ENCODE measurements at places on chromosomes 12 and 14.

DNA sequence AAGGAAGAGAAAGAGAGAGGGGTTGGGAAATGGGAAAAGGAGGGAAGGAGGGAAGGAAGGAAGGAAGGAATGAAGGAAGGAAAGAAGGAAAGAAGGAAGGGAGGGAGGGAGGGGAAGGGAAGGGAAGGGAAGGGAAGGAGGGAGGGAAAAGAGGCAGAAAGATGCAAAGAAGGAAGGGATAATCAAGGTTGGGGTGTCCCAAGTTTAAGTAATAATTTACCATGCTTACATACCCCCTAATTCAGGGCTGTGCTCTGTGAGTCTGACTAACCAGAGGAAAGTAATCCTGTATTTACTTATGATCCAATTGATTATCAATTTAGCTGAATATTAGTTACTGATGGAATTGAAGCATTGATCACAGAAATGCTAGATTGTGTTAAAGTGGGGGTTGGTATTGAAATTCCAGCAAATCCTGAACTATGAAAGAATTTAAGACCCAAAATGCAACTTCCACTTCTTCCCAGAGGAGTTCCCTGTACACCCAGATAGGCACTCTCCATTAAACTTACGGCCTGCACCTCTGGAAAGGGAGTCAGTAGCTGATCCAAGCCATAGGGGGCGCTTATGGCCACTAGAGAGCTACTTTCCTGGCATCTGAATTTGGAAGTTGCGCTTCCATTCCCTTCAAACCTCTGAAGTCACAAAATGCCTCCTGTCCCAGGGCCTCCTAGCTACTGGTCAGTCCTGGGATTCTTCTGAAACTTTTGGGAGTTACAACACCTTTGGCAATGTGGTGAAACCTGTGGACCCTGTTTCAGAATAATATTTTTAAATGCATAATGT, 162.7 kb upstream of the PWP1 start:
- DNase-seq, result no peak

- no peak for DNase-seq
Measured at GRCh38 chr12:89208661-89209096, 143.6 kb downstream of the DUSP6 start.

DNA sequence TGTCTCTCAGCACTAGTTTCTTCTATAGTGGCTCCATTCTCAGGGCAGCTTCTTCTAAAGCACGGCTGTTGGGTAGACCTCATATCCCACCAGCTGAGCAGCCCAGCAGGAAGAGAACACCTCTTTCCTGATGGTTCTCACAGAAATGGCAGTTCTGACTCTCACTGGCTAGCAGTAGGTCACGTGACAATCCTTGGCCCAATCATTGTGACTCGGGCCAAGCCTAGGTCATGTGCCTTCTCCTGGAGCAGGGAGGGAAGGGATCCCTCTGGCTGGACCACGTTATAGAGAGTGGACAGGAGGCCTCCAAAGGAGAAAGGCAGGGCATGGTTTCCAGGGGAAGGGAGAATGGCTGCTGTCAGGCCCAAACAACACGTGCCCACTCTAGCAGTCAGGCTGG, 149.1 kb downstream of the AACS start:
- no peak for DNase-seq

DNA sequence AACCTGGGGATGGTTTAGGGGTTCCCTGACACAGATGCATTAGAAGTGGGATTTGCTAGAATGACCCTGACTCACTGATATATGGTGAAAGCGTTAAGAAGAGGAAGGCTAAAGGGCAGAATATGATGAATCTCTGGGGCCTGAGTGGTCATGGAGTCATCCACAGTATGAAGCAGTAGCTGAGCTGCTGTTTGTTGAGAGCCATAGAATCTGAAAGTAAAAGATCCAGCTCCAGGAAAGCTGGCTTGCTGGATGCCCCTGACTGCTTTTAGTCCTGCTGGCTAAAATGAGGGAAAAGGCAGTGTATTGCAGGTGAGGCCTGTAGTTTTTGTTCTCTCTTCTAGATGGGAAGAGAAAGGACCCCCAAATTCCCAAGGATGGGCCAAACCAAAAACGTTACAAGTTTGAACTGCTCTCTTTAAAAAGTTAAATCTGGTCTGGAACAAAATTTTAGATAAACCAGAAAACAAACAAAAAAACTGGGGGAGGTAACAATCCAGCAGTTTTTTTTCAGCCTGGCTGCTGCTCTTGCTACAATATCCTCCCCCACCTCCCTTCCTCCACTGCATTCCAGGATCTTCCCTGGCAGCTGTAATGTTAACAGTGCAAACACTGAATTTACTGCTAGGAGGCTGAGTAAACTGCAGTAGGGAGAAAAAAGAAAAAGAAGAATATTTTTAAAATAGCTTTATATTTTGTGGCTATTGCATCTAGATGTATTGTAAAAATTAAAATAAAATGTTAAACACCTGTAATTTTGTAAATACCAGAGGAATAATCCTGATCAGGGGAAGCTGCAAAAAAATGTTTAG, 16.5 kb downstream of the SEL1L start:
- no peak for DNase-seq

GRCh38 chr12:70648831-70649230, 11.6 kb upstream of the PTPRB start:
- no peak for DNase-seq

DNA sequence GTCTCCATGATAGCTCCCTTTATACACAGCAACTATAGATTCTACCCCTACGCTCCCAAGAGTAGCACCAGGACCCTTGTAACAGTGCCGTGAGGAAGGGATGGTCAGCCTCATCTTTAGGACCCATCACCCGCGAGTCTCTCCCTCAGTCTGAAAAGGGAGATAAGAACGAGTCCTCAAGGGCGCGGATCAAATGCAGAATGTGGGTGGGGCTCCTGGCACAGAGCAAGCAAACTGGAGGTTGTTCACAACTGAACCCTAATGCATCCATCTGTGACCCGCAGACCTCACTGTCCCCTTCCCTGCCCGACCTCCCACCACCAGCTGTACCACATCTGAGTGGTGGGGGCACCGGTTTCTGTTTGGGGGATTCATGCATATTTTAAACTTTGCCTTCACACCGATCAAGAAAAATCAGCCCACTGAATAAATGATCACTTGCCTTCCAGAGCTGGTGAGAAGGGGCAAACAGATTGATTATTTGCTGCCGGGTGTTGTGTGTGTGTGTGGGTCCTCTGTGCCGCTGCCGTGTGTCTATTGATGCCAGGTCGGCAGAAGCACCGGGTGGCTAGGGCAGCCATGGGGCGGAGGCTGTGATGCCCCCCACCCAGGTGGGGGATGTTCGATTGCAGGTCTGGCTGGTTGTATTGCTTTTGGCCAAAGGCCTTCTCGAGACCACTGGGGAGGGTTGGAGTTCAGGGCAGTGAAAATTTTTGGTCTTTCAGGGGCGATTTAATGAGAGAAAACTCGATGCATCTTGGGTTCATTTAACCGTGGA, 35.7 kb upstream of the BEGAIN start:
- no peak for DNase-seq
